ENCODE measurements at places on chromosomes 3 and 15.
A peak's percentile ranks its signal among the peaks of the same experiment; 100 is the strongest.

GRCh38 chr3:62956411-62956810, 81.2 kb upstream of the CADPS start:
- DNase-seq, result no peak

GRCh38 chr3:195129644-195130492, 141.1 kb downstream of the XXYLT1 start:
- DNase-seq, result peak; percentile 63

DNA sequence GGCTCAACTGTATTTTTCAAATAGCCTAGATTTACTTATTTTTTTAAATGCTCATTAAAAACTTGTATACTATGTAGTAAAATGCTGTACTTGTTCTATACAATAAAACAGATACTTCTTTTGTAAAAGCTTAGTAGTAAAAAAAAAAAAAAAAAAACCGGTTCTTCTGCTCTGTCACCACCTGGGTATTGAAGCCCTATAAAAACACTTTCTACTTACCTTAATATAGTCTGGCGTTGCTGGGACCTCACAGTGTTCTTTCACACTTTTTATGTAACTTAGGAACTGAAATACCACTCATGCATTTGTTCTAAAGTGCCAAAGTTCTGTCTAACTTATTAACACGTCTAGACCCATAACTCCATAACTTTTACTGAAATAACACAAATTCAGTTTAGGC, 61.4 kb downstream of the TASOR start:
- DNase-seq, result no peak

DNA sequence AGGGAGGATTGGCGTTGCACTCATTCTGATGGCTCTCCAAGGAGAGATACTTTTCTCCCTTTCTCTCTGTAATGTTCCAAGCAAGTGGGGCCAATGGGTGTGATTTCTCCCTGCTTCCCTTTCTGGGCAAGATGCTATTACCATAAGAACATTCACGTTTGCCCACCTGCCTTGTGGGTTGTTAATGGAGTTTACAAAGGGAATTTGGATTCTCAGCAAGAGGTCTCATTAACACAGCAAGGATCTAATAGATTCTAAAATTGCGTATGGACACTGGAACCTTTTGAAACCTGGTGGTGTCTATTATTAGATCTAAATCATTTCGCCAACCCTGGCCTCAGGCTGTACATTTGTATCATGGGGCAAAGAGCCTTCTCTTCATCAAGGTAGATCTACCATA, 74.1 kb downstream of the SLCO3A1 start:
- DNase-seq, result no peak

DNA sequence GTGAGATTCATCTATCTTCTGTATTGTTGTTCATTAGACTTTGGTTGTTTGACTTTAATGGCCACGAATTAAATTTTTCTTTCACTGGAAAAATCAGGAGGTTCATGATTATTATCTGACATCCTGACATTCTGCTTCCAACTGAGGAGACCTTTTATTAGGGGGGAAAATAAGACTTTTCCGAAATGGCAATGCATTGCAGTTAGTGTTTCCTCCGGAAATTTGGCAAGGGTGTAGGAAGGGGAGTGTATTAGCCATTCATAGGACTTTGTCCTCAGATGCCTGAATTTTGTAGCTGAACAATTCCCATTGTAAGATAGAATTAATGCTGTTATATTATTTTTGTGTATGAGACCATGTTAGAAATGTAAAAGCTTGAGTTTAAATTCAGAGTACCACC, 450.6 kb upstream of the TGFBR2 start:
- no peak for DNase-seq

DNA sequence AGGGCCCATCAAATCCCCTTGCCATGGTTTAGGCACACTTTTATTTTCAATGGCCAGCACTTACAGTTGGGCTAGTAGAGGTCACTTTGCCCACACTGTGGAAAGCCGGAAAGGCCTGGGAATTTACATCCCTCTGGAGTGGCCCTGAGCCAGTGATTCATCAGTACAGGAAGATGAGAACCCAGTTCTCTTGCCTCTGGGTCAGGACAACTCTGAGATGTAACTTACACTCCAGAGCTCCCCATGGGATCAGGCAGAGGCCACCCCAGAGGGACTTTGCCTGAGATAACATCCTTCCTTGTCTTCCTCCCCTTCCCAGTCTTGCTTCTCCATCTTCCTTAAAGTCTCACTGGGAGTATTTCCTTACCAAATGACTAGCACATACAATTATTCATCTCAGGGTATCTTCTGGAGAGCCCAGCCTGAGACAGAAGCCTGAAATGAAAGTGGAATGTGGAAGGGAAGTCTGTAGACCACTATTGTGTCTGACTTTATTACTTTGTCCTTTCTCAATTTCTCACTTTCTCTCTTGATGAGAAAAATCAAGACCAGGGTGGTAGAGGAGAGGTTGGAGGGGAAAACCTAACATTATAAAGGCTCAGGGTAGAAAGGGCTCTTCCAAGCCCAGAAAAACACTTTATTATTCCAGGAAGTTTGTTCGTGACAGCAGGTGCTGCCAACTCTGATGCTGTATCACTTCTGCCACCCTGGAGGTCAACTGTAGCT, 220.8 kb downstream of the ZNF621 start:
- DNase-seq, result no peak

DNA sequence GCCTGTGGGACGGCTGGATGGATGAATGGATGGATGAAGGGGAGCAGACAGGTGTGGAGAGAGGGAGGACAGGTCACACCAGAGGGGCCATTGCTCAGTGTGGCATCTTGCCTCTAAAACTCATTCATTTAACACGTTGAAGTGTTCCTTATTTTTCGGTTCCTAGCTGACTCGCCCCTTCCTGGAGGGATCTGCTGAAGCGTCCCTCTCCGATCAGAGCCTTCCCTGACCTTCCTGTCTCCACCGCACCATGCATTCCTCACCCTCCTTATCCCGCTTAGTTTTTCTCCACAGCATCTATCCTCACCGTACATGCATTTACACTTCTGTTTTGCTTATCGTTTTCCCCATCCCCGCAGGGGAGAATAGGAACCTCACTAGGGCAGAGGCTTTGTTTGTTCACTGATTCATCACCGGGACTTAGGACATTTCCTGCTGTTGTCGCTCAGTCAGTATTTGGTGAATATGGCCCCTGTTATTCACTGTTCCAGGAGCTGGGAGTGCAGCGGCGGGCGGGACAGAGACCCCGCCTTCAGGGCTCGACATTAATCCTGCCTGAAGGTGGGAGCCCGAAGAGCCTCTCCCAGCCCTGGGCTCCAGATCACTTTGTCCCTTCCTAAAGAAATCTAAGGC, 32.0 kb downstream of the FOXL2 start:
- peak; percentile 53 for DNase-seq

- peak; percentile 99 for DNase-seq
Observed at GRCh38 chr15:75532413-75533250, 46.5 kb downstream of the PTPN9 start.

- DNase-seq, result peak; percentile 87
Observed at GRCh38 chr3:134601539-134602439, 49.0 kb downstream of the KY start.

DNA sequence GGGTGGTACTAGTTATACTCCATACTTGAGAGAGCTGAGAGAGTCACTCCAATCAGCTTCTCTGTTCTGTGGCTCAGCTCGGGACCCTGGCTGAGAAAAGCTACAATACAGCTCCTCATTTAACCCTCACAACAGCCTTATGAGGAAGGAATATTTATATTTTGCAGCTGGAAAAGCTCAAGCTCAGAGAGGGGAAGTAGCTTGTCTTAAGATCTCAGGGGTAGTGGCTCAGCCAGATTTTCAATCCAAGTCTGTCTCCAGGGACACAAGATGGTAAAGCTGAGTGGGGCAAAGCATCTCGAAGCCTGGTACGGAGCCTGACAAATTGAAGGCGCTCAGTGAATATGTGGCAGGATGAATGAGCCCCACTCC, 14.8 kb downstream of the SCAMP2 start:
- DNase-seq, result no peak

DNA sequence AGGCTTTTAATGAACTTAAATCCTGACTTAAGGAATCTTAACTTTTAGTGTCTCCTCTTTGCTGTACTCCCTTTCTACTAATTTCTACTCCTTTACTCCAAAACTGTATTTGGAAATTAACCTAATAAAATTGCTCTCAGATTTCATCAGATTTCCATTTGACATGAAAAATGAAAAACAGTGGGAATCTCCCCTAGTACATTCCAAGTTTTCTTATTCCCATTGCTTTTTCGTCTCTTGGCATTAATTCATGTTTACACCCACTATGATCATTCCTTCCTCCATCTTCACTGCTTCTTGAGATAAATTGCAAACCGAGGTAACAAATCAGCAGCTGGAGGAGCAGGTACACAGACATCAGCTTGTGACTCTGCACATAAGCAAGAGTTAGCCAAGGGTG, 208.7 kb downstream of the VGLL3 start:
- peak; percentile 22 for DNase-seq

DNA sequence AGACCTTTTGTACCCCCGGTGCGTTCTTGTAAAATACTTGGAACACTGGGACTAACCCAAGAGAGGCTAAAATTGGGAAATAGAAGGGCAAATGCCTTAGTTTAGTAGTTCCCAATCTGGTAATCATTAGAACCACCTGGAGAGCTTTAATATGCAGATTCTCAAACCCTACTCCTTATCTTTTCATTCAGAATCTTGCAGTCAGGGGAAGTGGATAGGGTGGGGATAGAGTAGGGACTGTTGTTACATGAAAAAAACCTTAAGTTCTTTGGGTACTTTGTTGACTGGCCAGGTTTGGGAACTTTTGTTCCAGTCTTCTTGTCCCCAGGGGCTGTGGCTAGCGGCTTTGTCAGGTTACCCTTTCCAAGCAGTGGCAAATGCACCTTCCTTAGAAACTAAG, 15.9 kb downstream of the MAPKBP1 start:
- no peak for DNase-seq

GRCh38 chr3:195170496-195170895, 100.5 kb downstream of the XXYLT1 start:
- DNase-seq, result no peak

GRCh38 chr3:131728898-131729642, 226.3 kb upstream of the MRPL3 start:
- DNase-seq, result no peak

GRCh38 chr3:55543181-55543614, 56.1 kb upstream of the WNT5A start:
- peak; percentile 67 for DNase-seq

All from choroid plexus epithelial cell (primary cell).